Ascending aorta (tissue), 2 donors: ENCODE measurements at places on chromosomes 5 and 9. TPM values are rescaled to one million over a fixed set of nuclear protein-coding genes. Genes with fewer than 3 reads are reported as not detected.

GRCh38 chr5:121027636-121028035 is 563.5 kb downstream of the PRR16 start:
- H3K4me3 ChIP-seq: no peak overlapping the region
- no peak overlapping the region for H3K27ac ChIP-seq
- no peaks in the 10 kb centered on the region for H3K27me3 ChIP-seq
- DNase-seq: no peak

DNA sequence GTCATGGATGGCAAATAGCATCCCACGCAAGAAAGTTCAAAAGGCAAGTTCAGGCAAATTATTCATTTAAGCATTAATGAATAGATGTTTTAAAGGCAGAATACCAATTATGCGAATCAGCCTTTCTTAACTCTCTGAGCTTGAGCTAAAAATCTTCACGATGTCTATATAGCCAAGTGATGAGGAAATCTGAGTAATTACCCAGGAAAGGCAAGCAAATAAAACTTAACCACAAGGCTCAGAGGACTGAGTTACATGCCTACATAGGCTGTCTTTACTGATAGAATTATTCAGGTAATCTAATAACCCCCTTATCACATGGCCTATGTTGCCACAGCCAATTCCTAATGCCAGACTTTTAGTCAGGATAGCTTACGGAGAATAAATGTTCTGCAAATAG is 120.8 kb upstream of the MTAP start:
- H3K36me3 ChIP-seq: no peaks in the 10 kb centered on the region
- no peaks in the 10 kb centered on the region for H3K4me1 ChIP-seq
- no peaks in the 10 kb centered on the region for H3K27me3 ChIP-seq
- no peak overlapping the region for H3K4me3 ChIP-seq

- no peak overlapping the region for H3K27ac ChIP-seq
- H3K4me1 ChIP-seq: no peaks in the 10 kb centered on the region
- H3K4me3 ChIP-seq: no peak overlapping the region
- no peaks in the 10 kb centered on the region for H3K36me3 ChIP-seq
- no peak for DNase-seq
These were observed 24.3 kb upstream of the RASGRF2 start for GRCh38 chr5:80935811-80936385.

DNA sequence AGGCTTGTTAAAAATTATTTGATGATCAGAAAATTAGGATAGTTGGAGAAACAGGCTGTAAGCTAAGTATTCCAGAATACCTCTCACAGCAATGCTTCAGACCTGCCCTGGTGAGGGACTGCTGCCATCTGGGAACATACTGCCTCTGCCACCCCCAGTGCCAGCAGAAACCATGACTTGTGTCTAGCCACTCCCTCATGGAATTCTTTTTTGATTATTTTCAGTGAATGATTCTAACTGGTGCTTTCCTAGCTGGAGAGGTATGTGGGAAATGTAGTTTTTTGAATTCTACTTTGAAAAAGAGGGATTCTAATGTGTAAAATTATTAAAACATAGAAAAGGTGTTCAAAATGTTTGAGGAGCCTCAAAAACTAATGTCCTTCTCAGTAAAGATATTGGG is 126.3 kb downstream of the HMHB1 start:
- H3K4me1 ChIP-seq: no peaks in the 10 kb centered on the region
- H3K4me3 ChIP-seq: no peak overlapping the region
- H3K36me3 ChIP-seq: no peaks in the 10 kb centered on the region
- H3K27me3 ChIP-seq: no peaks in the 10 kb centered on the region
- H3K27ac ChIP-seq: no peak overlapping the region

GRCh38 chr5:59893429-59894227 is at the start of gene PDE4D:
PDE4D (minus strand) TSS chr5:59893726.
- DNase-seq: peak; percentile 82
- no peaks in the 10 kb centered on the region for H3K36me3 ChIP-seq
- no peaks in the 10 kb centered on the region for H3K27me3 ChIP-seq

- no peak overlapping the region for H3K4me3 ChIP-seq
- H3K4me1 ChIP-seq: no peaks in the 10 kb centered on the region
- no peaks in the 10 kb centered on the region for H3K36me3 ChIP-seq
- DNase-seq: no peak
These were observed 62.5 kb upstream of the ITGA1 start for GRCh38 chr5:52725065-52725746.

- no peaks in the 10 kb centered on the region for H3K36me3 ChIP-seq
- H3K27ac ChIP-seq: no peak overlapping the region
- no peak overlapping the region for H3K4me3 ChIP-seq
- no peaks in the 10 kb centered on the region for H3K4me1 ChIP-seq
- H3K27me3 ChIP-seq: no peaks in the 10 kb centered on the region
- no peak for DNase-seq
These were observed 45.3 kb downstream of the STK10 start for GRCh38 chr5:172142709-172143215.

- no peaks in the 10 kb centered on the region for H3K36me3 ChIP-seq
- no peak overlapping the region for H3K27ac ChIP-seq
- DNase-seq: no peak
These were observed 173.8 kb downstream of the CEMIP2 start for GRCh38 chr9:71594541-71594940.

- no peak overlapping the region for H3K27ac ChIP-seq
- no peaks in the 10 kb centered on the region for H3K36me3 ChIP-seq
- no peaks in the 10 kb centered on the region for H3K27me3 ChIP-seq
- DNase-seq: no peak
- H3K4me3 ChIP-seq: no peak overlapping the region
These were observed 89.2 kb upstream of the ZNF462 start for GRCh38 chr9:106773750-106774149.

GRCh38 chr9:86126998-86127972 is 27.9 kb upstream of the GOLM1 start:
- H3K27me3 ChIP-seq: no peaks in the 10 kb centered on the region
- no peaks in the 10 kb centered on the region for H3K4me1 ChIP-seq
- H3K4me3 ChIP-seq: no peak overlapping the region
- H3K36me3 ChIP-seq: no peaks in the 10 kb centered on the region
- H3K27ac ChIP-seq: no peak overlapping the region

DNA sequence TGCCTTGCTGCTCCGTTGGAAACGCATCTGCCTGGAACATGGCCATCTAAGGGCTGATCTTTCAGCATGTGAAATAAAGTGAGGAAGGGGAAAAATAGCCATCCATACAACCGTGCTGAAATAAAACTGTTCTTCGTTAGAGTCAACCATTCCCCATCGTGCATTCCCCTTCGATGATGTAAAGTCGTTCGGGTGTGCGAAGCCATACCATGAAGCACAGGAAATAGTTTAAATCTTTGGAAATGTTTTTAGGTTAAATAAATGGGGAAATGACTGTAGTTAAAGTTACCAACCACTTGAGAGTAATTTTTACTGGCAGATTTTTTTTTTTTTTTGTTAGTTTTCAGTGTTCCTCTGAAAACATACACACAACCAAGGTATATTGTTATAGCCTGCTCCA is 302.5 kb downstream of the SH3GL2 start:
- no peaks in the 10 kb centered on the region for H3K27me3 ChIP-seq
- no peaks in the 10 kb centered on the region for H3K36me3 ChIP-seq
- no peak for DNase-seq
- H3K4me3 ChIP-seq: no peak overlapping the region
- no peaks in the 10 kb centered on the region for H3K4me1 ChIP-seq
- no peak overlapping the region for H3K27ac ChIP-seq

- H3K27me3 ChIP-seq: no peaks in the 10 kb centered on the region
- no peak for DNase-seq
- no peak overlapping the region for H3K27ac ChIP-seq
- H3K4me1 ChIP-seq: no peaks in the 10 kb centered on the region
- no peak overlapping the region for H3K4me3 ChIP-seq
These were observed 28.6 kb upstream of the CDKN2AIPNL start for GRCh38 chr5:134440201-134440755.

GRCh38 chr9:76896035-76896434 is 9.9 kb downstream of the PRUNE2 start:
- no peak for DNase-seq
- no peak overlapping the region for H3K4me3 ChIP-seq
- H3K36me3 ChIP-seq: no peaks in the 10 kb centered on the region
- no peaks in the 10 kb centered on the region for H3K27me3 ChIP-seq
- H3K27ac ChIP-seq: peak overlapping the region; percentile 83

DNA sequence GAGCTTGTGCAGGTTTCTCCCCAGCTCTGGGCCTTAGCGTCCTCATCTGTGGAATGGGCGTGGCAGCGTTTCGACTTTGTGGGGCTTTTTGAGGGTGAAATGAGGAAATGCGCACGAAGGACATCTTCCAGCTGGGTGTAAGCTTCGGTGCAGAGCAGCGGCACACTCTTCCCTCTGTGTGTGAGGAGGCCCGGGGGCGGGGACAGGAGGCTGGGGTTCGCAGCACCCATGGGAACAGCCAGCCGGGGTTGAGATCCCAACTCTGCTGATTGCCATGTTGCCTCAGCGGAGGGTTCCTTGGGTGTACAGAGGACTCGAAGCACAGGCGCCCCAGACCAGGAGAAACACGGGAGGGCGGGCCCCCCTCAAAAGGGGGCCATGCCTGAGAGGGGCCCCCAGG is 265.6 kb downstream of the NSG2 start:
- no peak overlapping the region for H3K27ac ChIP-seq
- no peaks in the 10 kb centered on the region for H3K27me3 ChIP-seq
- no peak overlapping the region for H3K4me3 ChIP-seq
- peak; percentile 53 for DNase-seq
- peaks cover 4% of the 10 kb centered on the region for H3K4me1 ChIP-seq

DNA sequence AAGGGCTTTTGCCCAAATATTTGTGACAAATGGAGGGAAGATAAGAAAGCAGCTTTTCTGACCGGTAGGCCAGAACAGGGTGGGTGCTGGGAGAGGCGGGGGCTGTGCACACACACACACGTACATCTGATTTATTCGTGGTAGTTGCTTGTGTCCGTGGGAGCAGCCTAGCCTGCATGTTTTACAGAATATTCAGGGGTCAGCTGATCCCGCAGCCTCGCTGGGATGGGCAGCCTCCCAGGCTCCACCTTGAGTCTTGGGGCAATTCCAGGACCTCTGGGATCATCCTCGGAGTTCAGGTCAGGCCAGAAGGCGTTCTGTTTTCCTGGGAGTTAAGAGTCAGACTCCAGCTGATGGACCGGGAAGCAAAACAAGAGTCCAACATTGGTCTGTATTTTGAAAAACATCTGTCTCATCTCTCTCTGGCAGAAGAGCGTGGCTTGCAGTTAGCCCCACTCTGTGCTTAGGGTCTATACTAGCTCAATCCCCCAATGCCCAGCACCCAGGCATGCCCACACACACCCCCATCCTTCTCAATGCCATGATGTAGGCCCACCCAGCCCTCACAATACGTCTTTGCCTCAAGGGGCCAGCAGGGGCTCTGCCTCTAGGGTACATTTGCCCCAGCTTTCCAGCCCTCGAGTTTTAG is 210.6 kb downstream of the GOLPH3 start:
- H3K27me3 ChIP-seq: no peaks in the 10 kb centered on the region
- H3K4me3 ChIP-seq: no peak overlapping the region
- no peaks in the 10 kb centered on the region for H3K4me1 ChIP-seq
- H3K27ac ChIP-seq: peak overlapping the region; percentile 45
- no peak for DNase-seq

- H3K4me1 ChIP-seq: no peaks in the 10 kb centered on the region
- no peak for DNase-seq
- no peak overlapping the region for H3K27ac ChIP-seq
- no peak overlapping the region for H3K4me3 ChIP-seq
- H3K27me3 ChIP-seq: no peaks in the 10 kb centered on the region
These were observed 52.0 kb downstream of the CEMIP2 start for GRCh38 chr9:71716138-71716909.

- DNase-seq: no peak
- no peaks in the 10 kb centered on the region for H3K4me1 ChIP-seq
- no peak overlapping the region for H3K27ac ChIP-seq
- H3K27me3 ChIP-seq: no peaks in the 10 kb centered on the region
These were observed 35.6 kb upstream of the ADAMTS16 start for GRCh38 chr5:5104550-5104949.

- no peaks in the 10 kb centered on the region for H3K27me3 ChIP-seq
- H3K27ac ChIP-seq: no peak overlapping the region
- H3K4me3 ChIP-seq: no peak overlapping the region
These were observed 92.1 kb downstream of the ZNF354C start for GRCh38 chr5:179152144-179152895.

DNA sequence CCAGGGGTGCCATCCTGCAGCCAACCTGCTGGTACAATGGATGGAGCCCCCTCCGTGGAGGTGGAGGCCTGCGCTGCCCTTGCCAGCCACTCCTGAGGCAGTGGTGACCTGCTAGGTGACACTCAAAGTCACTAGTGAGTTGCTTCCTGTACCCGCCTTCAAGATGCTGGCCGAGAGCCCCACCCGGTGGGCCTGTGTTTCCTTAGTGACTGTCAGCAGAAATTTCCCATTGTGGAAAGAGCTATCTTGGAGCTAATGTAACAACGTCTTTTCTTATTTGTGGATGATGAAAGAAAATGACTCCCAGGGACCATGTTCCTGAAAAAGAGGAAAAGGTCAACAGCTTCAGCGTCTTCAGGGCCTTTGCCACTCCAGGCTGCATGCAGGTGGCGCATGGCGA is 117.0 kb upstream of the BOD1 start:
- H3K27me3 ChIP-seq: no peaks in the 10 kb centered on the region
- H3K27ac ChIP-seq: no peak overlapping the region
- no peak overlapping the region for H3K4me3 ChIP-seq
- no peaks in the 10 kb centered on the region for H3K4me1 ChIP-seq
- no peaks in the 10 kb centered on the region for H3K36me3 ChIP-seq

- H3K27ac ChIP-seq: no peak overlapping the region
- no peak overlapping the region for H3K4me3 ChIP-seq
- no peak for DNase-seq
- no peaks in the 10 kb centered on the region for H3K27me3 ChIP-seq
- H3K36me3 ChIP-seq: no peaks in the 10 kb centered on the region
- H3K4me1 ChIP-seq: no peaks in the 10 kb centered on the region
These were observed 22.4 kb downstream of the ELOVL7 start for GRCh38 chr5:60821488-60822284.

- H3K36me3 ChIP-seq: no peaks in the 10 kb centered on the region
- H3K4me1 ChIP-seq: no peaks in the 10 kb centered on the region
- no peaks in the 10 kb centered on the region for H3K27me3 ChIP-seq
- H3K4me3 ChIP-seq: no peak overlapping the region
These were observed 80.8 kb upstream of the ICE1 start for GRCh38 chr5:5341531-5342292.

DNA sequence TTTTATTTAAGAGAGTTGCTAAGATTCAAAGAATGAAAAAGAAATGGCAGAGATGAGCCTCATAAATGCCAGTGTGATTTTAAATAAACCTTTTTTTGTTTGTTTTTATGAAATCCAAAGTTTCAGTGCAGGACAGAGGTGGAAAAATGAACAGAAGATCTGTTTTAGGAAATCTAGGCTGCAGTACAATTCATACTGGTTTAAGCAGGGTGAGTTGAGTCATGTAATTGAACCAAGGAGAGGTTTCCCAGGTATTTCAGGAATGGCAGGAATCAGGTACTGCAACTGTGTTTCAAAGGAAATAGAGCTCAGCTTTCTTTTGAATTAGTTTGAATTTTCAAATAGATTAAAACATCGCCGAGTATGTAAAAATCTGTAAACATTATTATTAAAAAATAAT is 3.0 kb upstream of the ANKRD31 start:
- no peaks in the 10 kb centered on the region for H3K36me3 ChIP-seq
- H3K4me3 ChIP-seq: no peak overlapping the region
- DNase-seq: no peak
- H3K4me1 ChIP-seq: no peaks in the 10 kb centered on the region
- no peak overlapping the region for H3K27ac ChIP-seq

NOL8 gene
- 11.5 TPM for total RNA-seq

CDKN2A gene
- total RNA-seq: 17.1 TPM

FKTN gene
- total RNA-seq: 5.4 TPM

PCDHA1 gene
- total RNA-seq: not detected

SLCO6A1 gene
- not detected for total RNA-seq

STARD4 gene
- 1.5 TPM for total RNA-seq

PRDM9 gene
- not detected for total RNA-seq
